ENCODE measurements at places on chromosomes 16 and 17. TPM values are rescaled to one million over a fixed set of nuclear protein-coding genes. Genes with fewer than 3 reads are reported as not detected.
A peak's percentile ranks its signal among the peaks of the same experiment; 100 is the strongest.

FOXN1 gene
- total RNA-seq: not detected

NKIRAS2 gene
- 25.6 TPM for total RNA-seq

CLEC3A gene
- total RNA-seq: not detected

HCRT gene
- total RNA-seq: not detected

DNA sequence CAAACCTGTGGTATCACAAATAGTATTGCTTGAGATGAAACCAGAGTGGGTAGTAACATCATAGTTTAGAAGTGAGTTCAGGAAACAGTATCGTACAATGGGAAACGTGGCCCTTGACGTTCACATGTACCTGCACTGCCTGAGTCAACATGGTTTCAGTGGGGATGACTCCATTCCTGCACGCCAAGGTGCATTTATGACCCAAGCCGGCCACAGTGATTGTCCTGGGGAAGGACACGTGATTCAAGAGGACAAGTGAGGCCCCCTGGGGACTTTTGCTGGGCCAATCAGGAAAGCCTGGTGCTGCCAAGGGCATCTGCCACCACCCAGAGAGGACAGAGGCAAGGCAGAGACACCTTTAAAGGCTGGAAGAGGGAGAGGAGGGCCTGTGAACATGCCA lies 119.2 kb downstream of the AXIN2 start:
- H3K4me3 ChIP-seq: no peak overlapping the region
- no peaks in the 10 kb centered on the region for H3K36me3 ChIP-seq
- peaks cover 22% of the 10 kb centered on the region for H3K27me3 ChIP-seq
- no peak overlapping the region for H3K27ac ChIP-seq
- no peak for DNase-seq
- no peaks in the 10 kb centered on the region for H3K4me1 ChIP-seq

- no peak overlapping the region for H3K4me3 ChIP-seq
- no peaks in the 10 kb centered on the region for H3K36me3 ChIP-seq
- H3K27ac ChIP-seq: no peak overlapping the region
- no peak for DNase-seq
- H3K27me3 ChIP-seq: no peaks in the 10 kb centered on the region
Observed at GRCh38 chr16:78286065-78286464, 186.6 kb downstream of the WWOX start.

- H3K27me3 ChIP-seq: peaks cover 33% of the 10 kb centered on the region
- no peak overlapping the region for H3K27ac ChIP-seq
- DNase-seq: no peak
- H3K36me3 ChIP-seq: no peaks in the 10 kb centered on the region
Observed at GRCh38 chr17:43680461-43680860, 18.7 kb upstream of the MEOX1 start.

ADGRG3 gene
- total RNA-seq: not detected

GRCh38 chr17:39939588-39940419 lies 12.3 kb downstream of the LRRC3C start:
- DNase-seq: peak; percentile 98
- peak overlapping the region; percentile 83 for H3K27ac ChIP-seq
- no peaks in the 10 kb centered on the region for H3K27me3 ChIP-seq
- H3K36me3 ChIP-seq: no peaks in the 10 kb centered on the region
- H3K4me3 ChIP-seq: 0 out of 2 replicates have a peak overlapping the region, but pooled peaks have one; percentile 4
- peaks cover 15% of the 10 kb centered on the region for H3K4me1 ChIP-seq

- no peak for DNase-seq
- no peak overlapping the region for H3K4me3 ChIP-seq
- no peak overlapping the region for H3K27ac ChIP-seq
Observed at GRCh38 chr17:19014628-19015215, 10.2 kb upstream of the FAM83G start.

C17orf113 gene
- under 0.01 TPM for total RNA-seq

HSF4 gene
- total RNA-seq: 0.83 TPM

GRCh38 chr16:23225634-23226033 lies 43.1 kb downstream of the SCNN1G start:
- H3K4me1 ChIP-seq: no peaks in the 10 kb centered on the region
- no peak for DNase-seq
- H3K27me3 ChIP-seq: no peaks in the 10 kb centered on the region
- no peak overlapping the region for H3K27ac ChIP-seq
- H3K4me3 ChIP-seq: no peak overlapping the region

DNA sequence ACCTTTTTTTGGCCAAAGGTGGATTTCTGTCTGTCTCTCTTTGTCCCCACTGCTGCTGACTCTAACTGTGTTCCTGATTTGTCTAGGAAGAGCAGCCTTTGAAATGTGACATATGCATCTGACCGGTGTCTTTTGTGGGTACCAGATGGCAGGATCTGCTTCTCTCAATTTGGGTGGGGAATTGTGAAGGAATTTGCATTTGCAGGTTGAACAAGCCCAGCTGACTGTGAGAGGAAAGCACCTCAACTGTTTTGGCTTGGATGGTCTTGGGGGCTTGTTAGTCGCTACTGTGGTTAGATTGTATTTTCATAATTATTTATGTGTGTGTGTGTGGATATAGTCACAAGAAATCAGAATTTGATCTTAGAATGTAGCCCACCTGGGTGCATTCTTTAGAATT lies 37.7 kb upstream of the LCMT1 start:
- H3K36me3 ChIP-seq: no peaks in the 10 kb centered on the region
- H3K4me3 ChIP-seq: no peak overlapping the region
- no peak overlapping the region for H3K27ac ChIP-seq
- no peaks in the 10 kb centered on the region for H3K4me1 ChIP-seq
- no peak for DNase-seq

AGRP gene
- total RNA-seq: not detected

DNA sequence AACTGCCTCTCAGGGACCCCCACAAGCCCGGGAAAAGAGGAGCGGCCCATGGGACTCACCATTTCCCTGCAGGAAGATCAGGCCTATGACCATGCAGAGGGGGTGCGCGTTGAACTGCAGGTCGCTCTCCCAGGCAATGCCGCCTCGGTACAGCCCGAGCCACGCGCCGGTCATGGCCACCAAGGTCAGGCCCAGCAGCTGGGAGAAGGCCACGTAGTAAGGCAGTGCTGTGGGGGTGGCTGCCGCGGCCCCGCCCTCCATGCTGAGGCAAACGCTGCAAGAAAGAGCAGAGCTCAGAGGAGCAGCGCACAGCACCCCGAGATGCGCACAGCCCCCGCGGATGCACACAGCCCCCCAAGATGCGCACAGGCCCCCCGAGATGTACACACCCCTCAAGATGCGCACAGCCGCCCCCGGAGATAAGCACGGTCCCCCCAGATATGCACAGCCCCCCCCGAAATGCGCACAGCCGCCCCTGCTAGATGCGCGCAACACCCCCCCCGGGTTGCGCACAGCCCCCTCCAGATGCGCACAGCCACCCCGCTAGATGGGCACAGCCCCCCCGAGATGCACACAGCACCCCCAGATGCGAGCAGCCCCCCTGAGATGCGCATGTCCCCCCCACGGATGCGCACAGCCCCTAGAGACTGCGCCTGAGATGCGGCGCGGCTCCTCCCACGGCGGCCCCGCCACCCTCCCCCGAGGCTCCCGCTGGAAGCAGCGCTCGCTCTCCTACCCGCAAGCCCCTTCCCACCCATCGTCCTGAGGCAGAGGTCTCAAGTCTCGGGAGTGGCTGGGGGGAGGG lies 8.6 kb downstream of the CYB561 start:
- H3K27me3 ChIP-seq: no peaks in the 10 kb centered on the region
- no peaks in the 10 kb centered on the region for H3K36me3 ChIP-seq
- no peak overlapping the region for H3K4me3 ChIP-seq
- no peak for DNase-seq
- no peak overlapping the region for H3K27ac ChIP-seq

GRCh38 chr16:1895949-1896675 lies 22.1 kb downstream of the HS3ST6 start:
- no peak overlapping the region for H3K4me3 ChIP-seq
- no peaks in the 10 kb centered on the region for H3K4me1 ChIP-seq
- H3K36me3 ChIP-seq: no peaks in the 10 kb centered on the region
- no peak for DNase-seq
- peaks cover 43% of the 10 kb centered on the region for H3K27me3 ChIP-seq
- H3K27ac ChIP-seq: no peak overlapping the region

DNA sequence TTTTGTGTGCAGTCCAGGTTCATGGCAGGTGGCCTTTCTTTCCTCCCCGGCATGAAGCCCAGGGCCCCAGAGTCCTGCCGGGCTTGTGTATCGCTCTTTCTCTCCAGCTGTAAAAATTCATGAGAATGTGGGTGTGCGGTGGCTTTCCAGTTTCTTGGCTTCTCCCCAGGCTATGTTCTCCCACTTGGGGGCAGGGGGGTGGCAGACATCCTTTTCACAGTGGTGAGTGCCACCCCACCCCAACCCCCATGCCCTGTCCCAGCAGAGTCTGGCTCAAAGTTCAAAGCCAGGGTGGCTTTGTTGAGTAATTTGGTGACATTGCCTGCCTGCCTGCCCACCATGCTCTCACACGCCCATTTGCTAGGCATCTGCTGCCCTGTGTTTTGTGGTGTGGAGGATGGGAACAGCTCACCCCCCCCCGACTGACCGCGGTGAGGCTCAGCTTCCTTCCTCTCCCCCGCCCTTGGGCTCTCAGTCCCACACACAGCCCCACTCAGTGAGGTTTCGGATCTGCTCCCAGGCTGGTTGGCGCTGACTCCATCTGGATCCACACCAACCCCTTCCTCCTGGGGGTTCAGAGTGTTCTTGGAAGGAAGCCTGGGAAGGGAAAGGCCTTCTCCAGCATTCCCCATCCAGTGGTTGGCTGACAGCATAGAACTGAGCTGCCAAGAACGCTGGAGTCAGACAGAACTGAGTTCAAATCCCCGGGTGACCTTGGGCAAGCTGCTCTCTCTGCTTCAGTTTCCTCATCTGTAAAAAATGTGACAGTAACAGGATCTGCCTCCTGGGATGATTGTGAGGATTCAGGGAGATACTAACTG lies 36.0 kb downstream of the CHD9 start:
- peak overlapping the region; percentile 81 for H3K27ac ChIP-seq
- H3K4me1 ChIP-seq: peaks cover 18% of the 10 kb centered on the region
- H3K4me3 ChIP-seq: no peak overlapping the region

ATP1B2 gene
- total RNA-seq: not detected

TBC1D3G gene
- not detected for total RNA-seq

CD300E gene
- total RNA-seq: not detected

GRCh38 chr16:88785106-88785924 lies at the start of gene PIEZO1:
TSS of gene PIEZO1 (minus strand) at chr16:88785220. CDS start at chr16:88784964, 256 bp downstream.
- peak within 1 kb of the TSS; percentile 82 for H3K27ac ChIP-seq
- peaks cover 34% of the 10 kb centered on the region for H3K4me1 ChIP-seq
- no peaks in the 10 kb centered on the region for H3K27me3 ChIP-seq
- peak within 1 kb of the TSS; percentile 92 for H3K4me3 ChIP-seq

- no peak overlapping the region for H3K4me3 ChIP-seq
- no peak overlapping the region for H3K27ac ChIP-seq
- peaks cover 7% of the 10 kb centered on the region for H3K27me3 ChIP-seq
- 0 out of 2 replicates have a peak, but pooled peaks cover 2% of the 10 kb centered on the region for H3K4me1 ChIP-seq
Observed at GRCh38 chr16:28009586-28010373, 53.7 kb downstream of the GSG1L start.

DNA sequence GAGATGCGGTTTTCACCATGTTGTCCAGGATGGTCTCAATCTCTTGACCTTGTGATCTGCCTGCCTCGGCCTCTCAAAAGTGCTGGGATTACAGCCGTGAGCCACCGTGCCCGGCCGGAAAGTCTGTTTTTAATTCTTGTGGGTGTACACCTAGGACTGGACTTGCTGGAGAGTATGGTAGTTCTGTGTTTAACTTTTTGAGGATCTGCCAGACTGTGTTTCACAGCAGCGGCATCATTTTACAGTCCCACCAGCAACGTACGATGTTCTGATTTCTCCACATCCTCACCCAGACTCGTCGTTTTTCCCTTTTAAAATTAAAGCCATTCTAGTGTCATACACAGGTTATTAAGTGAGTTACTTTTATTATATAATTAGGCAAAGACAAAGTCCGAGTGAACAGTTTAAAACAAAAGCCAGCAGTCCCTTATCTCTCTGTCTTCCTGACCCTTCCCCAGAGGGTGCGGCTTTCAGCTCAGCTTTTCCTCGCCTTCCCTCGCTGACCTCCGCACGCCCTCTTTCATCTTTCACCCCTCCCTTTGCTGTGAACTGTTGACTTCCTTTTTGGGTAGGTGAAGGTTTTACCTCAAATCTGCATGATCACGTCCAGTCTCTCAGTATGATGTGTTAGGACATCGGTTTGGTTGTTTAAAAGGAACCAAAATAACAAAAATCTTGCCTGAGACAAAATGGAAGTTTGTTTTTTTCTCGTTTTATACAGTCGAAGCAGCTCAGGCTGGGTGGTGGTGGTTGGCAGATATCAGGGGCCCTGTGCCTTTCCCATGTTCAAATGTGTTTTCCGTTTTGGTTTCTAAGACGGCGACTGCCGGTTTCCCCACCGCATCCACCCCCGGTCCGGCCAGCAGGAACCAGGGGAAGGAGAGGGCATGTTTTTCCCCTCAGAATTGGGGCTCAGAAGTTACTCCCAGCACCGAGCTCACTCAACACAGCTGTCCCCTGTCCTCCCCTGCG lies 18.0 kb downstream of the FAM234A start:
- no peak overlapping the region for H3K27ac ChIP-seq
- no peak for DNase-seq
- peaks cover 27% of the 10 kb centered on the region for H3K36me3 ChIP-seq
- no peaks in the 10 kb centered on the region for H3K4me1 ChIP-seq
- no peak overlapping the region for H3K4me3 ChIP-seq

ASGR2 gene
- not detected for total RNA-seq

CNP gene
- total RNA-seq: 50.3 TPM

ABI3 gene
- 1.1 TPM for total RNA-seq

- no peaks in the 10 kb centered on the region for H3K36me3 ChIP-seq
- peaks cover 24% of the 10 kb centered on the region for H3K4me1 ChIP-seq
- H3K27ac ChIP-seq: no peak overlapping the region
- no peaks in the 10 kb centered on the region for H3K27me3 ChIP-seq
- no peak overlapping the region for H3K4me3 ChIP-seq
Observed at GRCh38 chr17:41406205-41406604, 8.8 kb upstream of the KRT31 start.

- H3K27me3 ChIP-seq: no peaks in the 10 kb centered on the region
- H3K36me3 ChIP-seq: no peaks in the 10 kb centered on the region
- H3K4me3 ChIP-seq: no peak overlapping the region
- H3K4me1 ChIP-seq: no peaks in the 10 kb centered on the region
- DNase-seq: no peak
Observed at GRCh38 chr16:8736123-8736668, 61.2 kb downstream of the TMEM186 start.

GRCh38 chr17:68457168-68457538 lies at the start of gene WIPI1:
TSS of gene WIPI1 (minus strand) at chr17:68457496. CDS start at chr17:68457421, 75 bp downstream.
- H3K27ac ChIP-seq: peak within 1 kb of the TSS; percentile 86
- peaks cover under 1% of the 10 kb centered on the region for H3K36me3 ChIP-seq
- peak within 1 kb of the TSS; percentile 88 for H3K4me3 ChIP-seq
- DNase-seq: no peak
